ENCODE measurements at places on chromosomes 7 and 10.

GRCh38 chr10:72611783-72612182 is 14.1 kb downstream of the MICU1 start:
- DNase-seq: no peak

DNA sequence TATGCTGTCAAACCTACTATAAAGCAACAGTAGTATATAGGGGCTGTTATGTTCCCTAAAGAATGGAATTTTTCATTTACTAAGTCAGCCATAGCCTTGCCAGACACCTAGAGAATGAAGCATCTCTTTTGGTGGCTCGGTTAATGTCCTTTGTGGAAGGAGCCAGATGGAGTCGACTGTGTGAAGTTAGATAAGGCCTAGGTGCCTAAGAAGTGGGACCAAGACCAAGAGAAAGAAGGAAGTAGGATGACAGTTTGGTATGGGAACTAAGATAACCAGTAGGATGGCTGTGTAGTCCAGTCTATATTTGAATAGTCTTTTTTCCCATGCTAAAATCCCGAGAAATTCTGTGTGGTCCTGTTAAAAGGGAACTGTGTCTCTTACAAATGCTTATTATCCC is 62.2 kb downstream of the REEP3 start:
- no peak for DNase-seq

- no peak for DNase-seq
Measured at GRCh38 chr7:106604303-106604924, 56.5 kb downstream of the CCDC71L start.

GRCh38 chr7:17725821-17726220 is 214.5 kb downstream of the SNX13 start:
- DNase-seq: no peak

- no peak for DNase-seq
Measured at GRCh38 chr10:132057191-132057681, 8.5 kb upstream of the JAKMIP3 start.

DNA sequence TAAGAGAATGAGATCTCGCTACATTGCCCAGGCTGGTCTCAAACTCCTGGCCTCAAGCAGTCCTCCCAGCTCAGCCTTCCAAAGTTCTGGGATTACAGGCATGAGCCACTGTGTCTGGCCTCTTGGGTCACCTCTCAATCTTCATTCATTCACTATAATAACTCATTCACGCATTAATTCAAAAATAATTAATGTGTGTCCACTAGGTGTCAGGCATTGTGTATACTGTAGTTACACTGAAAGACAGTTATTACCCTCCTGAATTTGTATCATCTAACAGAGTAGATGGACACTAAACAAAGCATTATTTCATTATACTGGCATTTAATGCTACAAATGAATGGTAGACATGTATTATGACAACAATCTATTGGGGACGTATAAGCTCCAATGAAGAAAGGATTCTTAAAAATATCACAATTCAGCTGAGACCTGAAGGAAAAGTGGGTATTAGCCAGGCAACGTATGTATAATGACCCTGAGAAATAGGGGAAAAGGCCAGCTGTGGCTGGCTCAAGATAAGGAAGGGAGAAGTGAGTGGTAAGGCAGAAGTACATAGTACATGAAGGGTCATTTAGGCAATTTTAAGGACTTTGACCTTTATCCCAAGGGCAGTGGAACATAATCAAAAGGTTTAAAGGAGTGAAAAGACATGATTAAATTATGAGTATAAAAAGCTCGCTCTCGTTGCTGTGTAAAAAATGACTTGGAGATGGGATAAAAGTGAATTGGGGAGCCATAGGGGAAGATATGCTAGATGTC is 150.7 kb downstream of the BTAF1 start:
- no peak for DNase-seq

DNA sequence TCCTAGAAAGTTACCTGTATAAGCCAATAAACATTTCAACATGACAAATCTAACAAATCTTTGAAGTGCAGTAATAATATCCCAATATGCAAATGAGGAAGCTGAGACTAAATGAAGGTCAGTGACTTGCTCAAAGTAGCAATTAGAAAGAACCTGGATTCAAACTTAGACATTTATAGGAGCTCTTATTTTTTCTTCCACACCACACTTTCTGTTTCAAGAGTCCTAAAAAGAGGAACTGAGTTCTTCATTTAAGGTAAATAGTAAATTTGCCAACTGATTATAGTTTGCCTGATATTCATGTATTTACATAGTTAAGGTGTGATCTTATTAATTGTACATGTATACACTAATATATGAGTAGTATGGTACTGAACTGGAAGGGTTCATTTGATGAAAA is 44.0 kb downstream of the KLHDC10 start:
- no peak for DNase-seq

DNA sequence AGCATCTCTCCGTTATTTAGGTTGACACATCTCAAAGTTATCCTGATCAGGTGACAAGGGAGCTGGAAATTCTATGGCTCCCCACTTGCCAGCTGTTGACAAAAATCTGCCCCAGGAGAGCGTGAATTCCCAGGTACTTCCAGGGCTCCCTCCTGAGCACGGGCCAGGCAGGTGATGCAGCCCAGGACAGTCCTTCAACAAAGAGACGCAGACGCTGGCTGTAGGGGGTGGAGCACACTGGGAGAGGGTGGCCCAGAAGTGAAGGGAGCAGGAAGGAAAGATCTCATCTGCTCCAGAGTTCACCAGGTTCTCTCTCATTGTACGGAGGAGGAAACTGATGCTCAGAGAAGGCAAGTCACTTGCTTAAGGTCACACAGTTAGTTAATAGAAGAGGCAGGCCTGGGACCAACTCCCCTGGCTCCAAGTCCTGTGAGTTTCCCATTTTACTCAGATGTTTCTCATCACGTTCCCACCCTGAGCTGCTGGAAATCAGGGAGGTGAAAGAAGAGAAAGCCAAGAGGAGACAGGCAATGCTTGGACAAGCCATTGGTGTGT is 41.0 kb upstream of the CHST3 start:
- no peak for DNase-seq
